ENCODE measurements at places on chromosomes 12 and 14. TPM values are rescaled to one million over a fixed set of nuclear protein-coding genes. Genes with fewer than 3 reads are reported as not detected.

Gene NKX2-1
- total RNA-seq, result not detected

Gene TSPAN8
- not detected for total RNA-seq

Gene ZFYVE1
- total RNA-seq, result 8.1 TPM

Gene HHIPL1
- 0.24 TPM for total RNA-seq

Gene NAV3
- total RNA-seq, result 16.3 TPM

Gene DDX24
- 115 TPM for total RNA-seq

Gene WNT5B
- total RNA-seq, result 42.9 TPM

Gene SRRM4
- total RNA-seq, result not detected

Gene GPR68
- total RNA-seq, result 16.7 TPM

Gene SRSF5
- total RNA-seq, result 76.4 TPM

Gene LMNTD1
- not detected for total RNA-seq

Gene LRRC10
- not detected for total RNA-seq

Gene HIP1R
- 4.2 TPM for total RNA-seq

Gene FAR2
- 11.9 TPM for total RNA-seq

Gene HSPB8
- total RNA-seq, result 2.9 TPM

Gene KCNC2
- total RNA-seq, result not detected

Gene PYGL
- 48.3 TPM for total RNA-seq

Gene SCN8A
- 0.60 TPM for total RNA-seq

Gene ACSS3
- 0.12 TPM for total RNA-seq

Data from RPMI7951 (cell line).